ENCODE measurements at places on chromosomes 16 and 17. TPM values are rescaled to one million over a fixed set of nuclear protein-coding genes. Genes with fewer than 3 reads are reported as not detected.

ACAP1 gene
- polyA plus RNA-seq: 10.6 TPM

CBFA2T3 gene
- 3.3 TPM for polyA plus RNA-seq

KCNH6 gene
- polyA plus RNA-seq: 1.1 TPM

DOC2A gene
- polyA plus RNA-seq: 3.2 TPM

KIF18B gene
- 11.8 TPM for polyA plus RNA-seq

CASKIN2 gene
- 31.8 TPM for polyA plus RNA-seq

USH1G gene
- 0.56 TPM for polyA plus RNA-seq

SOX8 gene
- polyA plus RNA-seq: 3.7 TPM

RAB26 gene
- 4.0 TPM for polyA plus RNA-seq

PIPOX gene
- polyA plus RNA-seq: 10.6 TPM

KRT25 gene
- not detected for polyA plus RNA-seq
